GOT3 (cell line): ENCODE measurements at places on chromosomes 13 and 19.

GRCh38 chr19:16309643-16310042 is 15.0 kb upstream of the KLF2 start:
- DNase-seq = no peak

- no peak for DNase-seq
Measured at GRCh38 chr19:57900311-57900710, 11.5 kb upstream of the ZNF814 start.

DNA sequence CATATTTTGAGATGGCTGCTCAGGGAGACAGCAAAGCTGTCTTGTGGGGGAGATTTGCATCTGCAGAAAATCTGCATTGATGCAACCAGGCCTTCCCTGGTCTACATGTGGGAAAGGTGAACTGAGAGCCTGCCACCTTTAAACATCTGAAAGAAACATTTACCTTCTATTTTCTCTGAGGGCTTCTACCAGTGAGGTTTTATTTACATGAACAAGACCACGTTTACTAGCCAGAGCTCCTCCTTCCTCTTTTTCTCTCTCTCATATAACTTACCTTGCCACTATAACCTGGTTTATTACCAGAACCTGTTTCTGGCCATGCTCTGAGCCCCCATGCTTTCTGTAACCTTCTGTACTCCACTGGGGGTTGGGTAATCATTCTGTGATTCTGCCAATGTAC is 14.4 kb upstream of the RUBCNL start:
- no peak for DNase-seq

- no peak for DNase-seq
Measured at GRCh38 chr13:50589139-50589538, 254.4 kb downstream of the DLEU7 start.

DNA sequence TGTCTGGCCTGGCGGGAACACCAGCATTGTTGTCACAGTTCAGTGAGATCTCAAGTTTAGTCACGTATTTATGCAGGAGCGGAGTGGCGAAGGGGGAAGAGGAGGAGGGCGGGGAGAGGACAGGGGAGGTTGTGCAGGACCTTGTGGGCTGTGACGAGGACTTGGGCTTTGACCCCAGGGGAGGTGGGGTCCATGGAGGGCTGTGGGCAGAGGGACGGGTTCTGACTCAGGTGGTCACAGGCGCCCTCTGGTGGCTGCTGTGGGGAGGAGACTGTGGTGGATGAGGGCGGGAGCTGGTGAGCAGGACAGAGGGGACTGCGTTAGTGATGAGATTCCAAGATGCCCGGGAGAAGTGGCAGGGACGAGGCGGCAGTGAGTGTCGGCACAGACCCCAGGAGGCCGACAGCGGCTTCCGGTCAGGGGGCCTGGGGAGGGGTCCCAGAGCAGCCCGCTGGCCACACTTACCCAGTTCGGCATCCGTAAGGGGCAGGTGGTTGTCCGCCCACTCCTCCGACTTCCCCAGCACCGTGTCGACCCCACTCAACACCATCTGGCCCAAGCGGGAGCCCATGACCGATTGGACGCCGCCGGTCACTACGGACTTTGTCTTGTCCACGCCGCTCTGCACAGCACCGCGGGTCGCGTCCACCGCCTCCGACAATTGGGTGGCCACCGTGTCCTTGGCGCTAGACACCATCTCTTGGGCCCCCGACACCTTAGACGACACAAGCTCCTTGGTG is 15.7 kb downstream of the PLIN3 start:
- DNase-seq = no peak
